ENCODE measurements at places on chromosomes 11 and 22. TPM values are rescaled to one million over a fixed set of nuclear protein-coding genes. Genes with fewer than 3 reads are reported as not detected.

The CHRM1 gene
- not detected for total RNA-seq

The FLRT1 gene
- not detected for total RNA-seq

The ANGPTL5 gene
- not detected for total RNA-seq

The POU2AF1 gene
- total RNA-seq: not detected

The KCNK4 gene
- 1.2 TPM for total RNA-seq

The VPREB1 gene
- not detected for total RNA-seq

DNA sequence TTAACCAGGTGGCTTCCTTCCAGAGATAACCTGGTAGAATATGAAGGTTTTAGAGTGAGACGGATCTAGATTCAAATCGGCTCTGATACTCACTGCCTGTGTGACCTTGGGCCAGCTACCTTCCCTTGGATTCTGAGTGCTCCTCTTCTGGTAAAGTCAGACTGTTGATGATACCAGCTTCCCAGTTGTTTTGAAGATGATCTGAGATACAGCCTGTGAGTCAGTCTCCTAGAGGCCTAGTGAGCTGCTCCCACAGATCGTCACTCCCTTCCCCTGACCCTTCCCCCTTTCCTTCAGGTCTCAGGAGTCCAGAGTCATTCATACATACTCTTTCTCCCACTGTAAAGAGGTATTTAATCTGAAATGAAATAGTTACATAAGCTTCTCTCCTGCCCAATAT, 207.8 kb downstream of the GRIK4 start:
- peaks cover 69% of the 10 kb centered on the region for H3K27me3 ChIP-seq
- H3K4me1 ChIP-seq: peaks cover 8% of the 10 kb centered on the region
- H3K27ac ChIP-seq: no peak overlapping the region
- no peak overlapping the region for H3K4me3 ChIP-seq
- no peak for DNase-seq

GRCh38 chr22:46432164-46433068, 96.9 kb downstream of the TRMU start:
- H3K4me1 ChIP-seq: no peaks in the 10 kb centered on the region
- H3K27me3 ChIP-seq: no peaks in the 10 kb centered on the region
- H3K4me3 ChIP-seq: no peak overlapping the region
- no peak for DNase-seq
- no peak overlapping the region for H3K27ac ChIP-seq

DNA sequence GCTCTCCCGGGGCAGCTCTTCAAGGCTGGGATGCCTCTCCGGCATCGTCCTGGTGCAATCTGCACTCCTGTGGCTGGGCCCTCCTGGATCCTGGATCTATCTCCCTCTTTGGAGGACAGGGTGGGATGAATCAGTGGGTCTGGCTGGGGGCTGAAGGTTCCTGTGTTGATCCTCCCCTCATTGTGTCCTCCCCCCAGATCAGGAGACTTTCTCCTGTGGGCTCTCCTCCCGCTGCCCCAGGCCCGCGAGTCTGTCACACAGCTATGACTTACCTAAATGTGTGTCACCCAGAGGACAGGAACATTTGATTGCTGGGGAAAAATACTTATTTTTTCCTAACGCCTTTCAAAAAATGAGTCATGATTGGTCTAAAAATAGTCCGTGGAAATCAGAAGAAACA, 106.8 kb upstream of the NECTIN1 start:
- no peak for DNase-seq
- no peaks in the 10 kb centered on the region for H3K36me3 ChIP-seq
- no peak overlapping the region for H3K4me3 ChIP-seq
- H3K27me3 ChIP-seq: peaks cover 84% of the 10 kb centered on the region
- no peak overlapping the region for H3K27ac ChIP-seq

GRCh38 chr11:117219001-117219400, 12.9 kb downstream of the PCSK7 start:
- H3K4me3 ChIP-seq: no peak overlapping the region
- no peak overlapping the region for H3K27ac ChIP-seq
- peaks cover 47% of the 10 kb centered on the region for H3K36me3 ChIP-seq
- no peak for DNase-seq

DNA sequence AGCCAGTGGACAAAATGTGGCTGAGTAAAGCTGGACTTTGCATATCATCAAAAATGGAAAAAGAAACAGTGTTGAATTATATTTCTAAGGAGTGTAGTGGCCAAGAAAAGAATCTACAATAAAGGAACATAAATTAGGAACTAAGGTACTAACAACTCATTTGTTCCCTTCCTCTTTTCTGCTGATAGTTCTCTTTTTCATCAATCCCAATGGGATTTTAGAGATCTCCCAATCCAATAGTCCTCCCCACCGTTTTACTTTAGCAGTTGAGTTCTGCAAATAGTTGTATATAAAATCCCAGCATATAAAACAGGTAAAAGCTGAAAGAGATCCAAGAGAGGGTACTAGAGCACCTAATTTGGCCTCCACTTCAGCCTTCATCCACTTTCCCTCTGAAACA, 2.0 kb downstream of the PRCP start:
- H3K27me3 ChIP-seq: no peaks in the 10 kb centered on the region
- peaks cover 18% of the 10 kb centered on the region for H3K4me1 ChIP-seq
- H3K27ac ChIP-seq: no peak overlapping the region
- H3K4me3 ChIP-seq: no peak overlapping the region

- no peaks in the 10 kb centered on the region for H3K36me3 ChIP-seq
- H3K27me3 ChIP-seq: no peaks in the 10 kb centered on the region
- no peak overlapping the region for H3K27ac ChIP-seq
These were observed 3.1 kb upstream of the TMEM109 start for GRCh38 chr11:60910711-60911380.

GRCh38 chr11:58829786-58830185, 14.7 kb downstream of the GLYATL2 start:
- peaks cover 29% of the 10 kb centered on the region for H3K4me1 ChIP-seq
- H3K4me3 ChIP-seq: peak overlapping the region; percentile 13
- H3K27ac ChIP-seq: peak overlapping the region; percentile 58
- H3K27me3 ChIP-seq: no peaks in the 10 kb centered on the region
- DNase-seq: peak; percentile 97

DNA sequence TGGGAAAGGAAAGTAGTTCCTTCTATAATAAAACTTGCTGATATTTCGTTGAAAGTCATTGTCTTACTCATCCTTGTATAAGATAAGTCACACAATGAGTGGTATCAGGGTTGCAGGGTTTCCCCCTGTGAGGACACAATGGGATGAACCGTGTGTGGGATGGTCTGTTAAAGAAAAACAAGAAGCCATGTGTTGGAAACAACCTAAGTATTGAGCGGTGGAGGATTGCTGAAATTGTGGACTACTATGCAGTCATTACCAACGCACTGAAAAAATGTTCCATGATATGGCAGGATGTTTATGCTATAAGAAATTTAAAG, 28.6 kb downstream of the PTPRJ start:
- peak; percentile 23 for DNase-seq
- no peak overlapping the region for H3K4me3 ChIP-seq
- no peaks in the 10 kb centered on the region for H3K36me3 ChIP-seq
- H3K4me1 ChIP-seq: peaks cover 46% of the 10 kb centered on the region

DNA sequence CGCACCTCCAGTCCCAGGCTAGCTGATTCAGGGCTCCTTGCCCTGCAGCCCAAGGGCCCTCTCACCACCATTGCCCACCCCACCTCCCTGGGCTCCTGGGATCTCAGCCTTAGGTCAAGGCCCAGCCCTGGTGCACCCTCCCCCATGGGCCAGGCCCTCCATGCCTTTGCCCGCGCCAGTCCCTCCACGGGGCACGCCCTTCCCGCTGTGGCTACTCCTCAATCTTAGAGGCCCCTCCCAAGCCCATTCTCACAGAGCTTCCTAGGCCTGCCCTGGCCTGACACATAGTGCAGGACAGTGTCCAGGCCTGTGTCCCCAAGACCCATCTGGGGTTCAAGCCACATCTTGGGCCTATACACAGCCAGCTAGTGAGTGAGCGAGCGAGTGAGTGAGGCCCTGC, 6.9 kb downstream of the GP1BB start:
- no peaks in the 10 kb centered on the region for H3K27me3 ChIP-seq
- no peak for DNase-seq
- H3K27ac ChIP-seq: no peak overlapping the region
- H3K4me3 ChIP-seq: no peak overlapping the region
- H3K36me3 ChIP-seq: no peaks in the 10 kb centered on the region

DNA sequence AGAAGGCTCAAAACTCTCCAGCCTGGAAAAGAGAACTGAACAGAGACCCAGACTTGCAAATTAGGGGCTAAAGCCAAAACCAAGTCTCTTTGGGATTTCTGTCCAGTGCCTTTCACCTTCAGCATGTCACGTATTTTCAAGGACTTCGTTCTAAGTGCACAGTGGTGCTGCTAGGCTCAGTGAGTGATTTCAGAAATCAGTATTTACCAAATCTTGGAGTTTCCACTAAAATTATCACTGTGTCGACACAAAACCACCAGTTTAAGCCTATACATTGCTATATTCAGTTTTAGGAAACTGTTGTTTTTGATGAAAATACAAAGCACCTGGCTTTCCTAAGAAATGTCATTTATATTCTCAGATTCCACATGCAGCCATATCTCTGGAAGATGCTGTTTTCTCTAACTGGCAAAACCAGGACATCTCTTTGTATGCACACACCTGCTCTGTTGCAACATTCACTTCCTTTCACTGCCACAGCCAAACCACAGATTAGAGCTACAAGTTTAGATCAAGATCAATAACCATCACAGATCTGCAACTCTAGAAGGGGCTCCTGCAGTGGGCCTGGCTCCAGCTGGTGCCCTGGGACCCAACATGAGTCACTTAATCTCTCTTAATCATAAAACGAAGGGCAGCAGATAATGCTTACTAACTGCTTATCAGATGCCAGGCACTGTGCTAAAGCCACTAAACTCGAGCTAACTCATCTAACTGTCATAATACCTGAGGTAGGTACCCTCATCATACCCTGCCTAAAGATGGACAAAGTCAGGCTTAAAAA, 22.3 kb downstream of the SMCO4 start:
- no peak overlapping the region for H3K4me3 ChIP-seq
- no peaks in the 10 kb centered on the region for H3K36me3 ChIP-seq
- no peak overlapping the region for H3K27ac ChIP-seq
- peaks cover 8% of the 10 kb centered on the region for H3K4me1 ChIP-seq

DNA sequence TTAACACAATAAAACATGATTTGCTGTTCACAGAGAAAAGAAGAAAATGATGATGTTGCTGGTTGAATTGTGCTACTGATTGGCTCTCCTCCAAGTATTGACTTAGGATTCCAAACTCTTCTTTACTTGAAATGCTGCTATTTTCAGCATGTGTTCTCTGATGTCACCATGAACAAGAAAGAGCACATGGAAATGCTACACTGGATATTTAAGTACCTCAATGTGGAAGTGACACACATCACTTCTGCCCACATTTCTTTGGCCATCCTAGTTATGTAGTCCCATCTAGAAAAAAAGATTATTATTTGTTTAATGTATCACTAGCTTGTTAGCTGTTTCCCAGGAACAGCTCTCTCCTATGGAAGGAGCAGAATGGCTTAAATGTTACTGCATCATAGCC, 27.2 kb downstream of the OR52B2 start:
- DNase-seq: no peak
- peaks cover 38% of the 10 kb centered on the region for H3K27me3 ChIP-seq
- no peaks in the 10 kb centered on the region for H3K36me3 ChIP-seq
- no peak overlapping the region for H3K4me3 ChIP-seq

DNA sequence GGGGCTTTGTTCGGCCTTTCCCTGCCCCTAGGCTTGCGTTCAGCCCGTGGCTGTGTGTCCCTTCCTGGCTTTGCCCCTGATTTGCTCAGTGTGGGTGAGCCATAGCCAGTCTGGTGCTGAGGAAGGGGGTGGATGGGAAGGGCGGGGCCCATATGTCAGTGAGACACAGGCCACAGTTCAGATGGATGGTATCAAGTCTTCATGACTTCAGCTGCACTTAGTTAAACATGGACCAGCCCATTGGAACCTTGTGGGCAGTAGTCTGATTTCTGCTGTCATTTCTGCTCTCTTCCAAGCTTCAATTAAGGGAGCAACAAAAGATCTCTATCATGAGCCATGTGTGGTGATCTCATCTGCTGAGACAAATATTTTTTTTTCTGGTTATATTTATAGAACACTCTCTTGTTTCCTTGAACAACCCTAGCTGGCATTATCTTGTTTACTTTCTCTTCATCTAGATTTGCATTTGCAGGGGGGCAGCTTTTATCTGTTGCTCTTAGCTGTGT, 21.6 kb upstream of the PEX26 start:
- H3K4me3 ChIP-seq: no peak overlapping the region
- DNase-seq: peak; percentile 51
- H3K27ac ChIP-seq: peak overlapping the region; percentile 70
- H3K4me1 ChIP-seq: peaks cover 38% of the 10 kb centered on the region

DNA sequence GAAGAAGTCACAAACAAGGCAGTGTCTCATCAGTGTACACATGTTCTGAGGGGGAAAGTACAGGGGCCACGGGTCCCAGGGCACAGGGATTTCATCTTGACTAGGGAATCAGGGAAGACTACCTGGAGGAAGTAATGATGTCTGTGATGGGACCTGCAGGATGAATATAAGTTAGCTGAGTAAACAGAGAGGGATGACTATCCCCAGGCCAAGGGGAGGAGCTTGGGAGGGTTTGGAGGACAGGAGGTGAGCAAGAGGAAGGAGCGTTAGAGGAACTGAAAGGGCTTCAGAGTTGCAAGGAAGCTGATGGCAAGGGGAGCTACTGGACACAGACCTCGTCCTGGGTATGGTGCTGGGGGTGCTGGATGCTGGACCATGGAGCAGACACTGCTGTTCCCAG, 56.4 kb downstream of the TRAF6 start:
- DNase-seq: peak; percentile 78
- peaks cover 45% of the 10 kb centered on the region for H3K4me1 ChIP-seq

GRCh38 chr11:434496-434895, 7.3 kb downstream of the ANO9 start:
- H3K27me3 ChIP-seq: no peaks in the 10 kb centered on the region
- DNase-seq: no peak
- no peaks in the 10 kb centered on the region for H3K36me3 ChIP-seq
- H3K4me1 ChIP-seq: no peaks in the 10 kb centered on the region
- H3K27ac ChIP-seq: no peak overlapping the region

DNA sequence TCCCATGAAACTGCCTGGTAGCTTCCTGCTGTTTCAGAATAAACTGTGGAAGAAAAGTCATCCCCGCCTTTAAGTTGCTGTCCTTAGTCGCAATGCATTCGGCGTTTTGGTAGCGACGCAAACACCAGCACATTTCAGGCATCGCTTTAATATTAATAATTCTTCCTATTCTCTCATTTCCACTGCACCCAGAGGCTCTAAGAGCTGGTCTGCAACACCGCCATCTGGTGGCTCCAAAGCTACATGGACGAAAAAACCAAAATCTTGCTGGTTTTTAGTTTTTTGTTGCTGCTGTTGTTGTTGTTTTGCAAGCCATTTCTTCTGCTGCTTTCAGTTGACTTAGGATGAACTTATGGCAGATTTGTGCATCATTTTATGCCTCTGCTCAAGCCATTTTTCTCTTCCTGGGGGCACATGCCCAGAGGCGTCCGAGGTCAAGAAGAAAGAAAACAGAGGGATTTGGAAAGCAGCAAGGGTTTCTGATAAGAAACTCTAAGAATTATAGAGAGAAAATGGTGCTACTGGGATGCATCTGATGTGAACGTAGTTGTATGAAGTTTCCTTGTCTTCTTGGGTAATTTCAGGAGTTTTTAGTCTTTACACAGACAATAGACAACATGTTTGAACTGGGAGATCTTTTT, 345.4 kb upstream of the KIRREL3 start:
- no peaks in the 10 kb centered on the region for H3K4me1 ChIP-seq
- no peaks in the 10 kb centered on the region for H3K36me3 ChIP-seq
- H3K4me3 ChIP-seq: no peak overlapping the region
- no peak overlapping the region for H3K27ac ChIP-seq

All from PC-3 (cell line).